Effector memory CD8-positive, alpha-beta T cell (primary cell): ENCODE measurements at places on chromosomes 13 and 19.

DNA sequence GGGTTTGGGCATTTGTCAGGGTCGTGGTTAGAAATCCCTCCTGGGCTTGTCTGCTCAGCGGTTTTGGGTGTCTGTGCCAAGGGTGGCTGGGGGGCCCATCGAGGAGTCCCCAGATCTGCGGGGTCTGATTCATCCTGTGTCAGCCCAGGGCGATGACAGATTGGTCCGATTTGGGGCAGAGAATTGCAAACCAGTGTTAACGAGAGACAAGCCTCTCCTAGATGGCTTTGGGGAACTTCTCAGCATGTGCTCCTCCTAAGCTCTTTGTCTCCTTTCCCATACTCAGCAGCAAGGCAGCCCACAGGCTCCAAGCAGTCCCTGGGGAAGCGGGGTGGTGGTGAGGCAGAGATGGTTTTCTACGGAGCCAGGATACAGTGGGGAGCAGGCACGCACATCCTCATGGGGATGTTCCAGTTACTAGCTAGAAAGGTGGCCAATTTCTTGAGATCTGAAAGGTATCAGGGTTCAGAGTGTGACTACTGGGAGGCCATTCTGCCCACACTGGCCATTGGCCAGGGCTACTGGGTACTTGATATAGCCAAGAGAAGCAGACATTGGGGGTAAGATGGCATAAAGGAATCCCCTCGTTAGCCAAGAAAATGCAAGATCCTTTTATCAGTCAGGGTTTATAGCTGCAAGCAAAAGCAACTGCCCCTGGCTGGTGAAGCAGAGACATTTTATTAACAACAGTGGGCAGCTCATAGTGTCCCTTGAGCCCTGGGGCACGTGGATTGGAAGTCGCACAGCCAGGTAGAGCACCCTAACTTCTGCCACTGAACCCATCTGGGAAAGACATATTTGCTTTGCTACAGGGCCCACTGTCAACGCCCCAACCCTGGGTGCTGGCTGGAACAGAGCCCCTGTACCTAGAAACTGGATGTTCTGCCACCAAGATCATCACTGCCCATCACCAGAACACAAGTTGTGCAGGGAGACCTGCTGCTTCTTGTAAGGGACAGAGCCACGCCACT, 63.6 kb downstream of the RGCC start:
- no peak for DNase-seq

DNA sequence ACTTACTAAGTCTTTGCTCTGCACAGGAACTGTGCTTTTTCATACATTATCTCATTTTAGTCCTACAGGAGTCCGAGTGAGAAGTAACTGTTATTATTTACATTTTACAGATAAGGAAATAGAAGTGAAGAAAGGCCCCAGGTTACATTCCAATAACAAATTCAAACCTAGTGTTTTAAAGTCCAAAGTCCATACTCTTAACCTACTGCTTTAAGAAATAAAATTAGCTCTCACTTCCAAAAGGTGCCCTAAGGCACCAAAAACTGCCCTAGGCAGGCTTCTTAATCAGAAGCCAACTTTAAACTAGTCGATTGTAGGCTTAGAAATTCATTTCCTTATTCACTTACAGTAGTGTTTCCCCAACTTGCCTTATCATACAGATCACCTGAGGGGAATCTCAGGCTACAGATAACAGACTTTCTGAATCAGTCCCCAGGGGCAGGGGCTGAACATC, 555.9 kb downstream of the DIAPH3 start:
- DNase-seq = no peak

DNA sequence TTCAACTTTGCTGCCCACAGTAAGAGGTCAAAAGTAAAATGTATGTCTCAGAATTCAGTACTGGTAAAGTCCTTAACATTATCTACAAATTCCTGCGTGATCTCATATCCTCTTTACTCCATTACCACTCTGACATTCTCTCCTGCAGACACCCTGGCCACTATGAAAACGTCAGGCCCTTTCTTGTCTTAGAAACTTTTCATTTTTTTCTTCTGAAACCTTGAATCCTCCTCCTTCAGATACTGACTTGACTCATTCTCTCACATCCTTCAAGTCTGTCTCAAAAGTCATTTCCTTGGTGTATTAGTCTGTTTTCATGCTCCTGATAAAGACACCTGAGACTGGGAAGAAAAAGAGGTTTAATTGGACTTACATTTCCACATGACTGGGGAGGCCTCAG, 262.3 kb downstream of the POU4F1 start:
- DNase-seq = no peak

GRCh38 chr13:23470790-23471614, 37.5 kb upstream of the SACS start:
- no peak for DNase-seq

DNA sequence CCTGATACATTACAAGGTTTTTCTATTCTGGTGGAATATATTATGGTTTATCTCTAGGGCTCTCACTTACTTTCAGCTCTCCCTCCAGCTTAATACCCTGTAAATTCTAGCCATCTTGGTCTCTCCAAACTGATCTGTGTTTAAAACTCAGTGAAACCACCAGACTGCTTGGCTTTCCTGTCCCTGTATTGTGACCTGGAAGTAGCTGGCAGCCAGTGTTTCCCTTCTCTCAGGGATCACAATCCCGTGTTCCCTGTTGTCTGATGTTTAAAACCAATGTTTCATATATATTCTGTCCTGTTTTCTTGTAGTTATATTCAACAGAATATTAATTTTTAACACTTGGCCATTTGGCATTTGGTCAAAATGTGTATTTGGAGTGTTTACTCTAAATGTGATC, 8.0 kb downstream of the AKAP11 start:
- DNase-seq = no peak

DNA sequence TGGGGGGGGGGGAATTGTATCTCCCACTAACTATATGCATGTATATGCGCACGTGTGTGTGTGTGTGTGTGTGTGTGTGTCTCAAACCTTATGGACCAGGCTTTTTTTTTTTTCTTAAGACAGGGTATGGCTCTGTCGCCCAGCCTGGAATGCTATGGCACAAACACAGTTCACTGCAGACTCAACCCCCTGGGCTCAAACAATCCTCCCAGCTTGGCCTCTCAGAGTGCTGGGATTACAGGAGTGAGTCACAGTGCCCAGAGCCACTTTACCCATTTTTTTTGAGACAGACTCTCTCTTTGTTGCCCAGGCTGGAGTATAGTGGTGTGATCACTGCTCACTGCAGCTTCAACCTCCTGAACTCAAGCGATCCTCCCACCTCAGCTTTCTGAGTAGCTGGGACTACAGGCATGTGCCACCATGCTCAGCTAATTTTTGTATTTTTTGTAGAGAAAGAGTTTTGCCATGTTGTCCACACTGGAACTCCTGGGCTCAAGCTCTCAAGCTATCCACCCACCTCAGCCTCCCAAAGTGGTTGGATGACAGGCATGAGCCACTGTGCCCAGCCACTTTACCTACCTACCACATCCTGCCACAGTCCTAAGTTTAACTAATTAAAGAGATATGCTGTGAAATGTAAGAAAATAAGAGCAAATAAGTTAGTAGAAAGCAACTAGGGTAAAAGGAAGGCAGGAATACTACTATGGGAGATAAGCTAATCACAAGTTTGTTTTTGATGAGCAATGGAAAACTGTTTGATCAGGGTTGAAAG, 2.4 kb downstream of the ZMYM5 start:
- no peak for DNase-seq

DNA sequence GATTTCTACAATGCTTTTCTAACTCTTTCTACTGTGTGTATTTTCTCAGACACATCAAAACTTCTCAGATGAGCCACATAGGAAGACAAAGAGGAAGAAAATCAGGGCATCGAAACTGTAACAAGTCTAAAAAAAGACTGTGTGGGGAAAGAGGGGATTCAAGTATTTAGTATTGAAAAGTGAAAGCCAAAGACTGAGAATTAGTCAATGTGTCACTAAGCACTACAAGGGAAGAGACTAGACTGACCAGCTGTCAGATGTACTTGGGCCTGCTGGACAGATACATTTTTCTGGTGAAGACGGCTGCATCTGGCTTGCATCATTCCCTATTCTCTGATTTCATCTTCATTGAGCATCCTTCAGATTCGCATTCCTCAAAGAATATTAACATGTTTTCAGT, 25.4 kb downstream of the COMMD6 start:
- DNase-seq = no peak

- DNase-seq = no peak
Observed at GRCh38 chr19:35498220-35498619, 8.0 kb upstream of the KRTDAP start.

DNA sequence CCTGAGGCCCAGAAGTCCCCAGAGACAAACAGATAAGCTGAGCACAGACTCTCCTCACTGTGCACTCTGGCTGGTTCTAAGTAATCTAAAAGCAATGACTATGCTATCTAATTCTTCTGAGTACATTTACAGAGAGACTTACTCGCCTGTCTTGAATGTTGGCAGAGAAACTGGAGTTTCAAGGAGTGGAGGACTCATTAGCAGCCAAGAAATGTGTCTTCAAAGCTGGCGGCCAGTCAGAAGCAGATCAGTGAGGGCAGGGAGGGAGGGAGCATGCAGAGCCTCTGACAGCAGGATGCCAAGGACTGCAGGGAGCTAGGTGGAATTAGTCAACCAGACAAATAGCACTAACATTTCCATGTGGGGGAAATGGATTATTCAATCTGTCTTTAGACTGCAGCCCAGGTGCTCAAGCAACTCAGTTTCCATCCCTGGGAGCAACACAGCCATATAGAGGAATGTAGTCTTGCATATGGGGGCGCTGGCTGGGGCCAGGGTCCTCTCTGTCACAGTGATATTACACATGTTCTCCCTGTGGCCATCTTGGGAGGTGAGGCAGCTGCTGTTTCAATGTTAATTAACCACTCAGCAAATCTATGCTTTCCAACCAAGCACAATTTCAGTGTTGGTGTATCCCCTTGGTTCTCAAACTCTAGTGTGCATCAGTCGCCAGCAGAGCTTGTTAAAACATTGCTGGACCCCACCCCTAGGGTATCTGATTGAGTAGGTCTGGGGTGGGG, 97.9 kb downstream of the CCNA1 start:
- no peak for DNase-seq

DNA sequence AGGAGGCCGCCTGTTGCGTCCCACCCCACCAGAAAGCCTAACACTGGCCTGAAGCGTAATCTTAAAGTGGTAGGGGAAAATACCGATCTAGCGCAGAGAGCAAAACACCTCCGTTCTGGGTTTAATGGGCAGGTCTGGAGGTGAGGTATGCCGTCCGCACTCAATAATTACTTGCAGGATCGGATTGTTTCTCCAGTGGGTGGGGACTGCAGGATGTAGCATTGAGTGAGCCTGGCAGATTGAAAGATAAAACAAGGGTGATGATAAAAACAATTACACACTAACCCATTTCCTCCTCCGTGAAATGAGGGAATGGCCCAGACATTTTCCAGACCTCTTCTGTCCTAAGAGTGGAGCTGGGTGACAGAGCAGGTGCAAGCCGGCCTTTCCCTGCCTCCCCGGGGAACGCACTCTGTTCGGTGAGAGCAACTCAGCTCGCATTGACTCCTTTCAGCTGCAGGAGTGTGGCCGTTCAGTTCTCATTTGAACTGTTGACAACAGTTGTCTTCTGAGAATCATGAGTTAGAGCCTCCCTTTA, 110.2 kb upstream of the DOCK9 start:
- DNase-seq = no peak

- no peak for DNase-seq
Observed at GRCh38 chr19:2887391-2887914, 13.3 kb upstream of the ZNF57 start.

- no peak for DNase-seq
Observed at GRCh38 chr13:52345631-52346251, 60.2 kb downstream of the THSD1 start.

- no peak for DNase-seq
Observed at GRCh38 chr19:13906521-13906904, 512 bp downstream of the CC2D1A start.

DNA sequence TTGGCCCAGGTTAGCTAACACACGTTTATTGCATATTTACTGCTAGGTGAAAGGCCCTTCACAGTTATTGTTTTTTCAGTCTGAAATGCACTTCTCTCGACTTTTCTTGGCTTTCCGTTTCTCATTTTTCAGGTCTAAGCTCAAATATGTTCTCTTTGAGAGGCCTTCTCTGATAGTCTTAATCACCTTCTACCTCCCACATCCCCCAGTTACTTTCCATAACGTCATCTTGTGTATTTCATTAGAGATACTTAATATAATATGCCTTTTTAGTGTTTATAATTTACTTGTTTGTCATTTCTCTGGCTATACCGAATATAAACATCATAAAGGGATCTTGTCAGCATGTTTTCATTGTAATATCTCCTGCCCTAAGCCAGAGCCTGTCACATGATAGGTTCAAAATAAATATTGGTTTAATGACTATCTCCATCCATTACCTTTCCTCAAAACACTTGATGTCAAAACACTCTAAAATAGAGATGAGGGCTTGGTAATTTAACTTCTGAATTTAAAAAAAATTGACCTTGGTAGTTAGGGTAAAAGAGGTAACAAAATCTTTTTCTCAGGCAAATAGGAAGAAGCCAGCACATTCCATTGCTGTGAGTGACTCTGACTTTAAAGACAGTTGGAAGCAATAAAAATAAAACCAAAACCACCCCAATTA, 168.6 kb upstream of the RFC3 start:
- DNase-seq = no peak

GRCh38 chr19:43464134-43464775, 1.2 kb downstream of the LYPD3 start:
- DNase-seq = no peak

DNA sequence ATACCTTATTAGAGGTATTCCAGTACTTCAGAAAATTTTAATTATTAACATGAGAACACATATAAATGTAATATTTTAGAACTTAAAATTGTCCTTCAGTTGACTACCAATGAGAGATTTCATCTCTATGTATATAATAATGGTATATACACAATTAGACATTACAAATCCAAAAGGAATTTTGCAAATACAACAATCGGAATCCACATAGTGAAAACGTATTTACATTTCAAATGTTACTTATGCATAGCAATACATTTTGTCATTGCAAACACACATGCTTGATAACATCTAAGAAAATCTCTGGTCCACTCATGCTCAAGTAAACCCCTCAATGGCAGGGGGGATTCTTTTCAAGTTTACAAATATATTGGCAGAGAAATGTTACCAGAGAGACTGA, 2345.2 kb downstream of the PCDH9 start:
- no peak for DNase-seq

DNA sequence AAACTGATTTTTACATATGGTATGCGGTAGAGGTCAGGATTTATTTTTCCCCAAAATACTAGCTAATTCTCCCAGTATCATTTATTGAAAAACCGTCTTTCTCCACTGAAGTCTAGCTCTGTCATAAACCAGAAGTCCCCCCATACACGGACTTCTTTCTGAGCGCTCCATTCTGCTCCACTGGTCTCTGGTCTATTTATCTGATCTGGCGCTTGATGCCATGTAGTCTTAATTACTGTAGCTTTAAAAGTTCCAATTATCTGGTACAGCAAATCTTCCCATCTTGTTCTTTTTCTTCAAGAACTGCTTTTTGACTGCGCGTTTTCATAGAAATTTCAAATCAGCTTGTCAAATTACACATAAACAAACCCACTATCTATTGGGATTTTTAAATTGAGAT, 13.7 kb downstream of the DCUN1D2 start:
- DNase-seq = no peak
